ENCODE measurements at places on chromosomes 1 and 21.

DNA sequence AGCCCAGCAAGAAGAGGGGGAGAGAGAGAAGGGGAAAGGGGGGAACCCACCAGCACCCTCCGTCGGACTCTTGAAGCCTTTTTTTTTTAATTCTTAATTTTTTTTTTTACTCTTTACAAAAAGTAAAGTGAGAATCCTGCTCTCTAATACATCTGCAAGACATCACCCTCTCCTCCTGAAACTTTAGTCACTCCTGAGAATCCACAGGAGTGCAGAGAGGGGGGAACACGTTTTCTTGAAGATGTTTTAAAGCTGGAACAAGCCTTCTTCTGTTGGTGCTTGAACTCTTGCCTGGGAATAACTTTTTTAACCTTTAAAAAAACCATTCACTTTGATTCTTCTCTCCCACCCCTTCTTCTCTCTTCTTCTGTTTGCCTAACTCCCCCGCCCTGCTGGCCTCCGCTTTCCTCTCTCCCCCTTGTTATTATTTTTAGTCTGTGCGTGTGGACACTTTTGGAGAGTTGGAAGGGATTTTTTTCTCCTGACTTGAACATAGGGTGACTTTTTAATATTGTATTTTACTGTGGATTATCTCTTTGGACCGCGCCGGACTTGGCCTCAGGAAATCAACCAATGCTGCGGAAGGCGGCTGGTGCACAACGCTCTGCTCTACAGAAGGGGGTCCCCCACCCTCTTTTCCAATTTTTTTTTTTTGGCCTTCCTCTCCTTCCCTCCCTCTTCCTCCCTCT is 383 bp upstream of the PRRX1 start:
- DNase-seq, result no peak

DNA sequence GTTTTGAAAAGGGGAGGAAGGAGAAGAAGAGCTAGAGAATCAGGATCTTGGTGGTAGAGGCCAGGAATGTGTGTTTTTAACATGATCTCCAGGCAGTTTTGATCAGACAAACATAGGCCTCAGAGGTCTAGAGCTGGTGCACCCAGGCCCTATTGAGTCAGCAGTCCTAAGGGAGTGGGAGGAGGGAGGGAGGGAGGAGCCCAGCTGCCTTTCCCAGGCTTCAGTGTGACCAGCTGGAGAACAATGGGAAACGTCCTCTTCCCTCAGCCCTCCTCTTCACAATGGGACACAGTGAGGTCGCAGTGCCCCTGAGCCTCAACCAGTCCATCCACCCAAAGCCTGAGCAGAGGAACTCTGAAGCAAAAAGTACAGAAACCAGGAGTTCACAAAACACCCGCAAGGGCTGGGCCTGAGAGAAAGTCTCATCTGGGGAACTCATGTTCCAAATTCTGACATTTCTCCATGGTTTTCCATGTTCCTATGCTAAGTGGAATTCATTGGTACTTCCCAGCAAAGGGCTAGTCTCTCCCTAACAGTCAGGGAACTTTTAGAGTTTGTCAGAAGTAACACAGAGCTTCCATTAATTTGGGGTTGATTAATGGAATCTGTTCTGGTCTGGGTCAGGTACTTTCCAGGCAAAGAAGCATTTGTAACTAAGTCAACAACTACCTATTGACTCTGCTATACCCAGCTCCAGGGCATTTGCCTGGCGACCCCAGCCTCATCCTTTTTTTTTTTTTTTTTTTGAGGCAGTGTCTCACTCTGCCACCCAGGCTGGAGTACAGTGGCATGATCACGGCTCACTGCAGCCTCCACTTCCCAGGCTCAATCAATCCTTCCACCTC is 37.5 kb downstream of the ELAPOR1 start:
- no peak for DNase-seq

GRCh38 chr21:38448671-38449385 is 49.4 kb downstream of the ERG start:
- no peak for DNase-seq

GRCh38 chr1:38528623-38529022 is 330.9 kb downstream of the RRAGC start:
- no peak for DNase-seq

DNA sequence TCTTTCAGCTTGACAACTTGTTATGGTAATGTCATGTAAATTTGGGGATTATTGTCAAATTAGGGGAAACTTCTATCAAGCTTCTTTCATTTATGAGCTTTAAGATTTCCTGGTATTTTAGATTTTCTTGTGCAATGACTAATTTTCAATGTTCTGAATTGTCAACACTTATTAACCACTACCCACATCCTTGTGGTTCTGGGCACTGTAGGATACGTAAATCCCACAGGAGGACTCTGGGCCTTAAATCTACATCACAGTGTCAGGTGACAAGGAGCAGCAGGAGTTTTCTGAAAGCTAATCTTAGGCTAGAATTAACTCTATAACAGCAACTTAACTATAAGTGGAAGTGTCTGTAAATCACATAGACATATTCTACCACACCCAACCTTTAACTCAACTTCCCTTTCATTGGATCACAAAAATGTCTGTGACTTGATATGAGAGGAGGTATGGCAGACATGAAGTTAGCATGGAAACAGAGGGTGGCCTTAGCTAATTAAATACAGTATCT is 397.7 kb downstream of the HLX start:
- DNase-seq, result no peak

DNA sequence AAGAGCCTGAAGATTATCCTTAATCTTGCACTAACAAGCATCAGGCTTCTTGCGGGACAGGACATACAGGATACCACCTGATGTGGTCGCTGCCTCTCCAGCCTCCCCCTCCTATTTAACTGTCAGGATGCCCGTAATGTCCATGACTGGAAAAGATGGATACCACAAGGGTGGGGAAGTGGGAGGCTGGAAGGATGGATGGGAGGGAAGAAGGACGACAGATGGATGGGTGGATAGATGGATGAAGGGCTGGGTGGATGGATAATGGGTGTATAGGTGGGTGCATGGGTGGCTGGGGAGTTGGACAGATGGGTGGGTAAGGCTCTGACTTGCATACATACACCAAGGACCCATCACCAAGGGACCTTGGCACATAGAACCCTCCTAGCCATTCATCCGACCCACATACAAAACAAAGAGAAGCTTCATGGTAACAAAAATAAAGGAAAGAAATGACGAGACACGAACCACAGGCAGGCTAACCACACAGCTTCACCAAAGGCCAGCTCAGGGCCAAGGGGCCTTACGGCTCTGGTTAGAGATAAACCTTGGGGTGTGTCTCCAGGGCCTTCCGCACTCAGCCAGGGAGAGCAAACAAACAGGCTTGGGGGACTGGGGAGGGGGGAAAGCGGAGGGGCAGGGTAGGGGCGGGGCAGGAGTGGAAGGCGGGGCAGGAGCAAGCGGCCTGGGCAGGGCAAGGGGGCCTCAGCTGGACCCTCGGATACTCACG is 50.5 kb downstream of the HSPG2 start:
- no peak for DNase-seq

- no peak for DNase-seq
These were observed 24.9 kb downstream of the CSMD2 start for GRCh38 chr1:34140011-34140676.

DNA sequence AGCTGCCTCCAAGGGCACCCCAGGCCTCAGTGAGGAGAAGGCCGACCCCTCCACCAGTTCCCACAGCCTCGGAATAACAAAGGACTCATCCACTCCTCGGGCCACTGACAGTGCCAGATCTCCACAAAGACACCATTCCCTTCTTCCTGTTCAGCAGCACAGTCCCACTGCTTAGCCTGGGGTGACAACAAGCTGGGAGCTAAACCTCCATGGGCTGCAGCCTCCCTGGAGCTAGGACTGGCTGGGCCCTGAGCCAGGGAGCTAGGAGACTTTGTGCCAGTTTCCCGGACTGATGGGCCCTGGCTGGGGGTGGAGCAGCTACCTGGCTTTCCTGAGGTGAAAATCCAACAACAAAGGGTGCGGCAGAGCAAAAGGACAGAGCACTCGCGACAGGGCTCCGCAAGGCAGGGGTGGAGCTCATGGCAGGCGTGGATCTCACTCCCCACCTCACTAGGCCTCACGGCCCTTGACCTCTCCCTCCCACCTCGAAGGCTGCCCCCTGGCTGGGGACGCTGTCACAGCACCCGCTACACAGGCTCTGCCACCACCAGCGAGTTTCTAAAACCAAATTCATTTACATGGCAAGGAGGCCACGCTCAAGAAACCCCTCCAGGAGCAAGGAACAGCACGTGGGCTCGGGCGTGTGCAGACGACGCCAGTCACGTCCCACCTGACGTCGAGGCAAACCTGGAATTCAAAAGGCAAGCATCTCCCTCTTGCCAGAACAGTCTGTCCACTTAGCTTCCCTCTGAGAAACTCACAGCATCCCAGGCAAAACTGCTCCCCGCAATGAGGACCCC is 13.8 kb downstream of the SLC35E2B start:
- DNase-seq, result peak; percentile 84

DNA sequence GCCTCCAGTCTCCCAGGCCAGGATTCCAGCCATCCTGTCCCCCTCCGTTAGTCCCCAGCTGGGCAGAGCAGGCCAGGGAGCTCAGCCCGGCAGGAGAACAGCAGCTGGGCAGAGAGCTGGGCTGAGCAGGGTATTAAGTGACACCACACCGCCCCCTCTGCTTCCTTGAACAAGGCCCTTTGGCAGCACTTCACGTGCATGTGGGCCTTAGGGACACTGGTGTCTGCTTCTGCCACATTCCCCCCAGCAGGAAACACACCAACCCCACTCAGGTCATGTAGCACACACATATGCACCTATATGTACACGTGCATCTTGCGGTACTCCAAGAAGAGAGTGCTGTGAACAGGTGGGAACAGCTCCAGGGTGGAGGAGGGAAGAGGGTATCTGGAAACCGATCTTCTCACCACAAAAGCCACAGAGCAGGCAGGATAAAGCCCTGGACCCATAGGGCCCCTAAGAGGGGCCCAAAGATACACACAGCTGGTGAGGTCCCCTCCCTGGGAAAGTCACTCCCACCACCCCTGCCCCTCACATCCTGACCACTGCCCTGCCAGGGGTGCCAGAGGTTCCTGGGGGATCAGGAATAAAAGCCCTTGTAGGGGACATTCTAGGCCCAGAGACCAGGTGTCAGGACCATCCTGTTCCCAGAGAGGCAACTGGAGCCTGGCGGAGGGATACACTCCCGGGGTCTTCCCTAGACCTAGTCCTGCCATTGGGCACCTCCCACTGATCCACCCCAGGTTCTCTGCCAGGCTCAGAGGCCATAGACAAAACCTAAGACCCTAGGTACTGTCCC is 4.5 kb downstream of the EPHA2 start:
- DNase-seq, result no peak

DNA sequence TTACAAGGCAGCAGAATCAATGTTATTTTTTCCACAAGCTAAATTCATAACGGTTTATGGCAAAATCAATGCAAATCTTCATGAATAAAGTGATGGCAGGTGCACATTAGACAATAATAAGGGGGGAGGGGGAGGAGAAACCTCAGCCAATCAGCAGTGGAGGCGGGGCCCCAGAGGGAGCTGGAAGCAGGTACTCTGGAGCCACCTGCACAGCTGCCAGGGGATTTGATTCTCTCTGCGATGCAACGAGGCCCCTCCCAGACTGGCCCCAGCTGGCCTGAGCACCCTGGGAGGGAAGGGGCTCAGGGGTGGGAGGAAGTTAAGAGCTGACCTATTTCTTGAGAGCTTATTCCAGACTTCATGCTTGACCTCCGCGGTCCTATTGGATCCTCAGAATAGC is 127.8 kb upstream of the IGSF21 start:
- no peak for DNase-seq

DNA sequence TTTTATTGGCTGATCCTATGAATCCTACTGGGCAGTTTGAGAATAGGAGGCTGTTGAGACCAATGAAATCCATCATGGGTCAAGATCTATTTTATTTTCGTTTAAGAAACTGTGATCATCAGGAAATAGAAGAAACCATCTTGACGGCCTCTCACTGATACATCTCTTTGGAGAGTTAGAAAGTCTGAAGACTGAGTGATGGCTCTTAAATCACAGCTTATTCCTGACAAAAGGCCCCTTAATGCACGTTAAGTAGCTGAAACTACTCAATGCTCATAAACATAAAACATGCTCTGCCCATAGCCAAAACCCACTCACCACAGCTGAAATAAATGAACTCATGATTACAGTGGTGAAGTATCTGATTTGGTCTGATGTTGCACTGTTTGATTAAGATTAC is 784.5 kb upstream of the NEGR1 start:
- DNase-seq, result no peak

DNA sequence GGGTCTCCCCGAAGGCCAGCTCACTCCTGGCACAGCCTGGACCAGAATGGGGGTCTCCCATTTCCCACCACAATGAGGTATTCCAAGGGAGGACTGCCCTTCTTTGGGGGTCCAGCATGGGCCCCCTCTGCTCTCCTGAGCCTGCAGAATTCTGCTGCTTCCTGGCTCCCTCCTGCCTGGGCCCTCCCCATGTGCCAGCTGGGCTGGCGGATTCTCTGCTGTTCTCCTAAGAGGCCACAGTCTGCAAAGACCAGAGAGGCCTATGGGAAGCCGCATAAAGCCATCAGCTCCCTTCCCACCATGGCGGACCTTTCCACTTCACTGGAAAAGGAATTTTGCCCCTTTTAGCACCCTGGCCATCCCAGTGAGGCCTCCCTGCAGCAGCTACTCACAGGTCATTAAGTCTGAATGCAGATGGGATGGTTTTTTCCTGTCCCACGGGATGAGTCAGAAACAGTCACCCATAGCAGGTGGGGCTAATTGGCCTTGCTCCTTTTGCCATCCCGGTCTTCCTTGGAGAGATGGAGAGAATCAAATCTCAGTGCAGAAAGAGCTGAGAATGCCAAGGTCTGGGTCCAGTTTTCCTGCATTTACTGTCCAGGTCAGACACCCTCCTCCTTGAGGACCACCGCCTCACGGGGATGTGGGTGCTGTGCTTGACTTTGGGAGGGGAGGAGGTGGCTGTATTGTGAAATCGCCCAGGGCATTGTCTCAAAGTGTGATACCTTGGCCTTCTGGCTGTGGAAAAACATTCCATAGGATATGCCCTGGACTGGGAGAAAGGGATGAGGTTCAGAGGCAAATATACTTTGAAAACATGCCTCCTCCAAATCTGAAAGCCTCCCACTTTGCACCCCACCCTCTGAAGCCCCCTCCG is 23.2 kb downstream of the MYBPH start:
- DNase-seq, result no peak

- no peak for DNase-seq
These were observed 174.8 kb downstream of the LTN1 start for GRCh38 chr21:28817871-28818270.

GRCh38 chr1:16145662-16146278 is 10.1 kb downstream of the EPHA2 start:
- DNase-seq, result no peak
